ENCODE measurements at places on chromosomes 7 and 10.

GRCh38 chr10:14384915-14385314, 54.2 kb upstream of the FRMD4A start:
- no peak for DNase-seq

DNA sequence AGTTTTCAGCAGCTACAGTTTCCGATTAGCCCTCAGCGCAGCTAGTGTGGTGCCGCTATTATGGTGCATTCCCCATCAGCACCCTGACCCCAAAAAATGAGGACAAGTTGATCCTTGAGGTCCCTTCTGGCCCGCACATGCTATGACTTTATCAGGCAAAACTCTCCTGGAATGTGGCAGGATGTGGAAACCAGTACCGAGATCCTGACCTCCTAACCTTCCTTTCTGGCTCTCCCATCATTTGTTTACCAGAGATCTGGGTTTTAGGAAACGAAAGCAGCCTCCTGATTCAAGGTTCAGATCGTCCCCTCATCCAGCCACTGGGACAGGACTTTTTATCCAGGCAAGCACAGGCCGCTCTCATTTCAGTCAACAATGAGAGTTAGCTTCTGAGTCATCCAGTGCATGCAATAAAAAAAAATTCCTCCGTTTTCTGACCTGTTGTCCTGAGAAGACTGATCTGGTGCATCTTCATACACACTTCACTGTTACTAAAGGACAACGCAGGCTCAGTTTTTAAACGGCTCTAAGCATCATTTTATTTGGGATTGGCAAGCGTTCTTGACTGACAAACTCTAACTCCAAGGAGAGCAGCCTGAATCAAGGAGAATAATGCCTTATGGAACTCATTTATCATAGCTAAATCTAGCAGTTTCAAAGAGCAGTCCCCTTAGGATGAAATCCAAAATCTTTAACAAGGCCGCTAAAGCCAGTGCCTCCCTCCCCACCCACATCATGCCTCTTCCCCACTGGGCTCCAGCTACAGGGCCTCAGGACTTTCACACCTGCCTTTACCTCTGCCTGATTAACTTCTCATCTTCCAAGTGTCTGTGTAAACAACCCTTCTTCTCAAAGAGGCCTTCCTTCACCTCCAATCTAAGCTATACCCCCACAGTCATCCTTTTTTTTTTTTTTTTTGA, 17.1 kb downstream of the PDLIM1 start:
- DNase-seq = no peak

DNA sequence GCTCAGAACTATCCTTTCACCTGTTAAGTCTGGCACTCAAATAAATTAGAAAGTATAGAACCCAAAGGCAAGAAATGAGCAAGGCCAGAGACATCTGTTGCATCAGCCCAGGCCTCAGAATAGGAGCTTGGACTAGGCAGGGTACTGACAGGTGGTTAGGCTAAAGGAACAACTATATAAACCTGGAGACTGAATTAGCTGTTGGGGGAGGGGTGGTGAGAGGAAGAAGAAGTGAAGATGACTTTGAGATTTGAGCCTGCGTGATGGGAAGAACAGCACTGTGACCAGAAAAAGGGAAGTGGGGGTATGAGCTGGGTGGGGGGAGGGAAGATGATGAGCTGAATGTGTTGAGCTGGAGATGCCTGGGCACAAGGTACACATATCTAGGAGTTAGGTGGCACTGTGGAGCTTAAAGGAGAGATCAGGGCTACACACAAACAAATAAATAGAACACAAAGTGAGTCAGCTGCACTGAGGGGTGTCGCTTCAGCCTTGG, 244.7 kb downstream of the PTEN start:
- no peak for DNase-seq

DNA sequence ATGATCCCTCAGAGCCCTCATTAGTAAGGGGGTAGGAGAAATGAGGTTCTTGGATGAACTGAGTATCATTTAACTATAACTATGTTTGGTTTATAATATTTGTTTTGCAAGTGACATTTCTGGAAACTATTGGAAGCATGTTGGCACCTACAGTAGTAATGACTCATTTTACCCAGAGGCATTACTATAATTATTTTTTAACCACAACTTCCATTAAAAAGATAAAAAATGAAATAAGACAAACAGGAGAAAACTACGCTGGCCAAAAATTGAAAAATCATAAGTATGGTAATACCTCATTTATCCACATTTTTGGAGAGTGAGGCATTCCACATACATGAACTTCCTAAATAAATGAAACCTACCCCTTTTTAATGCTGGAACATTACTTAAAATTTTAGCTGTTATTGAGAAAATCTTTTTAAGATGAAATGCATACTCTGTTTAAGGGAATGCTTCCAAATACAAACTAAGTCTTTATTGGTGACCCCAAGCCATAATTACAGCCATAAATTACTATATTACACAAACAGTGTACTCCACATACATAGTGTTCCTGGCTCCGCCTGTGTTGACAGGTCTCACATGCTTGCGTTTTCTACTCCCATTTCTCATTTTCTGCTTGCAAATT, 84.6 kb upstream of the CAPZA2 start:
- no peak for DNase-seq

- no peak for DNase-seq
Measured at GRCh38 chr7:31478018-31478417, 35.9 kb upstream of the ITPRID1 start.

DNA sequence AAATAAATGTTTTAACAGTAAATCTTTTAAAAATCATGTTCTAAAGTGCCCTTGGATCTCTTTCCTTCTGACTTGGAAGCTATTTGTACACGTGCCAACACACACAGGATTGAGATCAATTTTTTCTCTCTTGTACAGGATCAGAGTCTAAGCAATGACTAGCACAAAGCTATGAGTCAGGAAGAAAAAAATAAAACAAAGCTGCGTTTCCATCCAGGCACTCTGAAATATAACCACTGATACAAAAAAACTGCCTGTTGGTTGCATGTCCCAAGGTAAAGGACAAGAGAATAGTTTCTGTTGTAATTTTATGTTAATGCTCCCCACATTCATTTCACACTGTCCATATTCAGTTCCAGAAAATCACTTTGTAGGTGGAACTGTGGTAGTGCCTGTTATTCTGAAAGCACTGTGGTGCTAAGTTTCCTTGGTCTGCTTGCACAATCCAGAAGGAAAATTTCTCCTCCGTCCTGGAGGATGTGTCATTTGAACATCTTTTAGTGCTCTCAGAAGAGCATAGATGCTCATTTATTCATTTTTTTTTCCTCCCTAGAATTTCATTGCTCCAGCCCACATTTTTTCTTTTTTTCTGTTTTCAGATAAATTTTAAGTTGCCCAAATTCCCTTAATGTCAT, 113.4 kb downstream of the PLXDC2 start:
- DNase-seq = no peak

DNA sequence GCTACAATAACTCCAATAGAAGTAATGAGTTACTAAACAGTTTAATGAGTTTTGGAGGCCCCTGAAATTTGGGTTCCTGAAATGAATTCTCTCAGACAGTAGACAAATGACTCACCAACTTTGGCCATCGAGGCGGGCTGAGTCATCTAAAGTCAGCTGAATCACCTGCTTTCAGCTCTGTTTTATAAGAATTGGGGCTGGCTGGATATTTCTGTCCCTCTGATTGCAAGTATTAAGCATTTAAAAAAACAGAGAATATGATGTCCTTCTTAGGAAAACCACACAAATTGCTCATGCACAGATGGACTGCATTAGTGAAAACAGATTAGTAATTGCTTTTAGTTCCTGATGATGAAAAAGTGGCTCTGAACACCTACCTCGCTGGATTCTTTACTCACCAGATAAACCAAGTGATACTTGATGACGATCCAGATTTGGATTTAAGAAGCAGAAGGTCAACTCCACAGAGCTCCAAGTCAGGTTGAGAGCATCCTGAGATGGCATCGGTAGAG, 59.1 kb downstream of the ZNF365 start:
- no peak for DNase-seq

- DNase-seq = no peak
Measured at GRCh38 chr7:8434290-8435002, 1.0 kb downstream of the NXPH1 start.

GRCh38 chr10:96431211-96431970, 72.6 kb upstream of the OPALIN start:
- no peak for DNase-seq

- DNase-seq = no peak
Measured at GRCh38 chr10:44325157-44325556, 59.7 kb downstream of the CXCL12 start.

GRCh38 chr7:28487487-28487886, 75.2 kb downstream of the CREB5 start:
- DNase-seq = no peak

GRCh38 chr10:80472234-80473095, 18.4 kb downstream of the TSPAN14 start:
- no peak for DNase-seq

DNA sequence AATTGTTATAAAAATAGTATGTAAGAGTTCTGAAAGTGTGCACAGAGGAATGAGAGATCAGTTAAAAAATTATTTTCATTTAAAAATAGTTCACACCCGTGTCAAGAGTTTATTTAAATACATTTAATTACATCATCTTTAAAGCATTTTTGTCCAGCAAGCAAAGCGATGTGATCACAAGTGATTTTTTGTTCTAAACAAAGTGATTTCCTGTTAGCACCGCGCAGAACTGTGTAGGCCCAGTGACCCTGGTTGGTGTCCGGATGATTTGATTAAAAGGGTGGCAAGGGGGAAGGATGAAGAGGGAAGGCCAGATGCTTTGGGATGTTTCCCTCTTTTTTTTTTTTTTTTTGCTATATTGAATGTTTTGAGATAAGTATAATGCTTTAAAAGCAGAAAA, 227.8 kb upstream of the PITRM1 start:
- no peak for DNase-seq

- DNase-seq = no peak
Measured at GRCh38 chr10:113158183-113158582, 208.1 kb downstream of the TCF7L2 start.

- DNase-seq = no peak
Measured at GRCh38 chr10:3452683-3453361, 280.2 kb upstream of the PITRM1 start.

- DNase-seq = no peak
Measured at GRCh38 chr10:102814873-102815661, 22.1 kb downstream of the CYP17A1 start.

DNA sequence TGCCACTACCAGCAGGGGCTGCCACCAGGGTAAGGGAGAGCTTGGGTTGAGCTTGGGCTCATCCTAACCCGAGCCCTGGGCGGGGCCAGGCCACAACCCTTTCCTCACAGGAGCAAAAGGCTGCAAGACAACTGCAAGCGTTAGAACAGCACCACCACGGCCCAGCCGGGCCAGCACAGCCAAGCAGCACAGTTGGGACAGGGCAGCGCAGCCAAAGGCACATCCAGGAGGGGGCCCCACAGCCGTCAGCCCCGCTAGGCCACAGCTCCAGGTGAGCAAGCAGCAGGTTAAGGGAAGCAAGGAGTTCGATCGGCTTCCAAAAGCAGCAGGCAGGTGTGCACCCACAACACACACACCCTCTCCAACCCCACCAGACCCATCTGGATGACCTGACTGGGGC, 7.0 kb upstream of the NDST2 start:
- no peak for DNase-seq

- DNase-seq = no peak
Measured at GRCh38 chr7:91614431-91614830, 266.1 kb downstream of the MTERF1 start.

DNA sequence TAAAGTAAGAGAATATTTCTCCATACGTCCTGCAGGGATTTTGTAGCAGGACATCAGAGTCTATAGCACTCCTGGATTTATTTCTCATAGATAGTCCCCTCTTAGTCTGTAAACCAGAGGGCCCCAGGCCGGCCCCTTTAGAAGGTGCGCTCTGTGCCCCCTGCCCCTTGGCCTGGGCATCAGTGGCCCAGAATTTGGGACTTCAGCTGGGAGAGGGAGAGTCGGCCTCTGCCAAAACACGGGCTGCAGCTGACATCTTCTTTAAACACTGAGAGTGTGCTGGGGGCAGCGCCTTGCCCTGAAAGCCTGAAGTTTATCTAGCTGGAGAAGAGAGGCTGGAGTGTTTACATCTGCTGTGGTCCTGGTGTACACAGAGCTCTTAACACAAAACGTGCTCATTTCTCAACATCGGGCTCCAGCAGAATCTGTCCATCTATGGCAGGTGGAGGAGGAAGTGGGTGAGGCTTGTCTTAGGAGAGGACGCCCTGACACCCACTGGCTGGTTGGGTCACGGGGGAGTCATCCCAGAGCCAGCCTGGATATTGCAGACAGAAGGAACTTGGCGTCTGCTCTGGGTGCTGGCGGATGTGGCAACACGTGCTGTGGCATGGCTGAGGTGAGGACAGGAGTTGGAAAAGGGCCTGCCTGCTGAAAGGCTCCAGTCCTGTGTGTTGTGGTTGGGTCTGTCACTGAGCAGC, 5.0 kb upstream of the TACR2 start:
- DNase-seq = peak; percentile 0

GRCh38 chr10:98115031-98115787, 19.2 kb upstream of the R3HCC1L start:
- no peak for DNase-seq

DNA sequence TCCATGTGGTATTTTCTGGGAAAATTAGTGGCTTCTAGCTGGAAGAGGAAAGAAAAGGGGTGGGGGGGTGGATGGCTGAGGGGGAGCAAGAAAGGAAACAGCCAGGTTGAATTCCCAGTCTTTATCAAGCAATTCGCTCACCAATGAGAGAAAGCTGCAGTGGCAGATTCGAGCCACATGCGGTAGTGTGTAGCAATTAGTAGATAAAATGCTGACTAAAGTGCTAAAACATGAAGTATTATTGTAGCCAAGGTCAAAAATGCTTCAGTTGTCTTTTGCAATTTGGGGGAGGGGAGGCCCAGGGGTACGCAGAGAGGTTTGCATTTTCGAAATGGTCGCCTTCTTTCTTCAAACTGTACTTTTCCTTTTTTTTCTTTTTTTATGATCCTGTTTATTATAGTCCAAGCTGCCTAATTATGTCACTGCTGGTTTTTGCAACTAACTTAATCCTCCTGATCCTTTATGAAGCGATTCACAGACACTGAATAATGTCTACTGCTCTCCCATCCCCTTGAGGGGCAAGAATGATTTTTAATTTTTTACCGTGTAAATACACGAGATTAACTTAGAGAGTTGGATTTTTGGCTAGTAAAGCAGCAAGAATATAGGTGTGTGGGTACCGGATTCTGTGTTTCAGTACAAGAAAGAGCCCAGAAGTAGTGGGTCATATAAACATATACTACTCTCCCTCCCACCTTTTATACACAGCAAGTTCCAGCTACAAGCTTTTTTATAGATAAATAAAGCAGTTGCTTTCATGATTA, 3.6 kb upstream of the ARID5B start:
- no peak for DNase-seq
